ENCODE measurements at places on chromosomes 5 and 9. TPM values are rescaled to one million over a fixed set of nuclear protein-coding genes. Genes with fewer than 3 reads are reported as not detected.

GRCh38 chr5:40578501-40579451, 100.9 kb upstream of the PTGER4 start:
- no peaks in the 10 kb centered on the region for H3K27me3 ChIP-seq
- peaks cover 2% of the 10 kb centered on the region for H3K36me3 ChIP-seq
- peak overlapping the region; percentile 91 for H3K27ac ChIP-seq
- H3K4me3 ChIP-seq, result peak overlapping the region; percentile 85

DNA sequence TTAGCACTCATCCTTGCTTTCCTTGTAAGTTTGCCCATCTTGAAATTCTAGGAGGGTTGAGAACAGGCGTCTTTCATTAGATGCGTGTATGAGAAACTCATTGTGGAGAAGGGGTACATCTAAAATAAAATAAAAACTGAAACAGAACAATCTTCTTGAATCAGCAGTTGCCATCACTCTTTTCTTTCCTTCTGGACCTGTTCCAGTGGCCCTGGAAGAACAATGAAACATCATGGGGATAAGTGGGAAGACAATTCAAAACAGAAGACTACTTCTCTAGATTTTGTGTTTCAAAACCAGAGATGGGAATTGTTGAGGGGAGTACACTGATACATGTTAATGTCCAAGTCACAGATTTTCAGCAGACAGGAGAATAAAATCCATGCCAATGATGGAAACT, 59.9 kb downstream of the SLC1A3 start:
- no peaks in the 10 kb centered on the region for H3K4me1 ChIP-seq
- H3K4me3 ChIP-seq, result no peak overlapping the region
- H3K36me3 ChIP-seq, result no peaks in the 10 kb centered on the region

DNA sequence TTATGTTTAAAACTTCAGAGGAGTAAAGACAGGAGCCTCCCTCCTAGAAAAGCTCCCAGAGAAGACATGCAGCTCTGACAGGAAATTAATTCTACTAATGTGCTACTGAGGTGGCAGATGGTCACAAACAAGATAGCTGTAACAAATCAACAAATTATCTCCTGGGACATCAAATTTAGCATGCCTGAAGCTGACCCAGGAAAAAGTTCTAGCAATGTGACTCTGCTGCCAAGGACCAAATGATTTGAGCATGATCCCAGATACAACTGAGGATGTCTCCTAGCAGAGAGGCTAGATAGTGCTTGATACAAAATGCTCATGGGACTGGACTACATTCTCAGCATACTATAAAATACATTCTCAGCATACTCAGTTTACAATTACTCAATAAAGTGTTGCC, 413.5 kb upstream of the SMC2 start:
- no peak for DNase-seq
- no peak overlapping the region for H3K27ac ChIP-seq
- no peak overlapping the region for H3K4me3 ChIP-seq
- H3K36me3 ChIP-seq, result no peaks in the 10 kb centered on the region
- H3K27me3 ChIP-seq, result peaks cover 2% of the 10 kb centered on the region

DNA sequence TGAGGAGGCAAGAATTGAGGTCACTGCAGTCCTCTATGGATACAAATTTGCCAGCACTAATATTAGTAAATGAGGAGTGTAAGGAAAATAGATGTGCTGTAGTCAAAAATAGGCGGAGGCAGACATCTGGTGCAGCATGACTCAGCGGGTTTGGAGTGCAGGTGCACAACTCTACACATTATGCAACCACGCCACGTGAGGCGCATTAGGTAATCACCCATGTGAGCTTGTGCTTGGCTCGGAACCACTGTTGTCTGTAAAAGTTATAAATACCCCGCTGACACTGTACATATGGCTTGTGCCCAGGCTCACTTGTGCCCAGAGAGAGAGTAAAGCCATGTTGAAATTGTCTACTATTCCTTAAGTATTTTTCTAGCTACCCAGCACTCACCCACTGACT, 623.5 kb upstream of the NUDT12 start:
- no peak overlapping the region for H3K27ac ChIP-seq
- H3K36me3 ChIP-seq, result no peaks in the 10 kb centered on the region
- no peaks in the 10 kb centered on the region for H3K27me3 ChIP-seq
- DNase-seq, result no peak

GRCh38 chr9:13354733-13355132, 75.2 kb upstream of the MPDZ start:
- no peaks in the 10 kb centered on the region for H3K27me3 ChIP-seq

GRCh38 chr5:181160152-181160754, 12.9 kb downstream of the OR2V2 start:
- DNase-seq, result peak; percentile 75
- H3K36me3 ChIP-seq, result no peaks in the 10 kb centered on the region
- H3K27ac ChIP-seq, result peak overlapping the region; percentile 93
- H3K27me3 ChIP-seq, result no peaks in the 10 kb centered on the region

DNA sequence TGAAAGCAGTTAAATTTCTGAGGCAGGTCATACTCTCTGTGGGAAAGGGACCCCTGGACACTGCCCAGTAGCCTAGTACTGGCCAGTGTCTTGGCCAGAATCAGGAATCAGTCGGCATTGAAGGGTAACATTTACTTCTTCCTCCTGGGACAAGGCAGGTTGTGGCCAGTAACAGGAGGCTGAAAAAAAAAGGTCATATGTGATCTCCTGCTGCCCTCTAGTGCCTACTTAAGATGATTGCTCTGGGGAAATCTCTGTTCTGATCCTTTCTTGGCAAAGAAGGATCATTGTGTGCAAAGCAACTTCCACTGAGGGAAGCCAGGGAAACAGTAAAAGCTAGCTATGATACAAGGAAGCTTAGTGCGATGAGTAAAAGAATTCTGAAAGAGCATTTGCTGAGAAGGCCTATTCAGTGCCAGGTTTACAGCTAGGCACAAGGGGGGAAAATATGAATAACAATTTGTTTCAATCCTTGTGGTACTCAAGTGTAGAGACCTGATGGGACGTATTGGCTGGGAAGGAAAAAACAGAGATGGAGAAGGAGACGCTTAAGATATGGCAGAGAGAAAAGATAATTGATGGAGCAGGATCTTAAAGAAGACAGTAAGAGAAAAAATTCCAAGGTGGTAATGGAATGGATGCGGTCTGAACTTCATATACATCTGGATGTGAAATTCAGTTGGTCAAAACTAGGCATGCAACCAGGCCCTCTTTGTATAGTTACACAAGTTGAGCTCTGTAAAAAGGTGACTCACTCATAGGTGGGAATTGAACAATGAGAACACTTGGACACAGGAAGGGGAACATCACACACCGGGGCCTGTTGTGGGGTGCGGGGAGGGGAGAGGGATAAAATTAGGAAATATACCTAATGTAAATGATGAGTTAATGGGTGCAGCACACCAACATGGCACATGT, 25.8 kb upstream of the TRIM32 start:
- DNase-seq, result no peak
- no peak overlapping the region for H3K4me3 ChIP-seq
- no peak overlapping the region for H3K27ac ChIP-seq

DNA sequence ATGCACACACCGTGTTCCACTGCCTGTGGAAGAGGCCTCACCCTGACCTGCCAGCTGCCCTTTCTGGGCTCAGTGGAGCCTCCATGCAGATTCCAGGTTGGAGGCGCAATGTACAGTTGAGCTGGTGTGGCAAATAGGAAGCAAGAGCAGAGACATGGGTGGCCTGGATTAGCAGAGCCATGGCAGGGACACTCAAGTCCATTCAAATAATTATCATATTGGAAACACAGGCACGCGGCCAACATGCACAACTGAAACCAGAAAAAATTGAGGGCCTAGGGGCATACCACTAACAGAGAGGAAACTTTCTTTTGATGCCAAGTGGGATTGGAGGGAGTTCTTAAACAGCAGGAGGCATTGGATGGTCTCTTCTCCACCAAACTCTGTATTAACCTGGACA, 35.8 kb downstream of the OTULINL start:
- peaks cover 78% of the 10 kb centered on the region for H3K36me3 ChIP-seq
- H3K27me3 ChIP-seq, result no peaks in the 10 kb centered on the region
- DNase-seq, result no peak
- no peak overlapping the region for H3K4me3 ChIP-seq
- no peak overlapping the region for H3K27ac ChIP-seq
- H3K4me1 ChIP-seq, result peaks cover 3% of the 10 kb centered on the region

Gene PRRX2
- not detected for total RNA-seq

Gene CCDC107
- total RNA-seq, result 32.7 TPM

Gene PAXX
- total RNA-seq, result 97.2 TPM
